Activated CD4-positive, alpha-beta T cell treated with anti-CD3 and anti-CD28 coated beads, Interleukin-2, amount 50 U/mL, for 1 hour (primary cell): ENCODE measurements at places on chromosomes 5 and 9.

DNA sequence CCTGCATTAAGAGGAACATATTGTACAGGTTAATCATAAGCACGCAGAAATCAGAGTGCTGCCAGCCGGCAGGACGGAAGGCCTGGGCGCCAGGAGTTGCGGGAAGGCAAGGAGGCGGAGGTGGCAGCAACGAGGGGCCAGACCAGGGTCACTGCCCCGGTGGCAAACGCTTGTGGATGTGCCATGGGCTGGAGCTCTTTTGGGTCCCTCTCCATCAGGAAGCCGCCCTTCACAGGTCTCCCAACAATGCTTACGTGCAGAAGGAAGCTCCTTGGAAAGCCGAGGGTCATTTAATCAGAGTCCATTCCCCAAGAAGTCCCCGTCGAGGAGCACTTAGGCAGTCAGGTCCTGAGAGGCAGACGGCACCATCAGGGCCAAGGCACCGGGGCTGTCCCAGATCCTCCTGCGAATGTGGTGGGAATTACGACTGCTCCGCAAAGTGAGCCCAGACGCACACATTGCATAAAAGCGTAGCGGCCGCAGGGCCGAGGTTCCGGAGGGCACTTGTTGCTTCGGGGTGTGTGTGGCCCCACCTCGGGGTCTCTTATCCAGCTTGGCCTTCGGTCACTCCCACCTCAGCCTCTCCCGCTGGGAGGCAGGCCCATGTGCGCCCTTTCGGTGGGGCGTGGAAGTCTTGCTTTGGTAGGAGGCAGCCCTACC is 20.5 kb downstream of the MRPL36 start:
- no peak for DNase-seq

DNA sequence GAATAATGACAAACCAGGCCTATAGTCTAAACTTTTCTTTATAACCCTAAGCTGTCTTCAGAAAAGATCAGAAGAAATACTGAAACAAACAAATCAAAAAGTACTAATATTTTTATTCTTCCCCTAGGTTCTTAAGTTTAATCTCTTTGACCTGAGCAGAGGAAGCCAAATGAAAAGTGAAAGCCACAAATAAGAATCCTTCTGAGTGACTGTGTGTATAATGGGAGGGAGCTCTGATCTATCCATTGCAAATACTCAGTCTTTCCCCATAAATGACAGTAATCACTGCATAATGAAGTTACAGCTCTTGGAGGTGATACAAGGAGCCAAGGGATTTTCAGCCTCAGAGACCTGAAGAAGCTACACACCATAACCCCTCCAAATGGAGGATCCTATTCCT is 126.9 kb upstream of the ATP10B start:
- DNase-seq = no peak

DNA sequence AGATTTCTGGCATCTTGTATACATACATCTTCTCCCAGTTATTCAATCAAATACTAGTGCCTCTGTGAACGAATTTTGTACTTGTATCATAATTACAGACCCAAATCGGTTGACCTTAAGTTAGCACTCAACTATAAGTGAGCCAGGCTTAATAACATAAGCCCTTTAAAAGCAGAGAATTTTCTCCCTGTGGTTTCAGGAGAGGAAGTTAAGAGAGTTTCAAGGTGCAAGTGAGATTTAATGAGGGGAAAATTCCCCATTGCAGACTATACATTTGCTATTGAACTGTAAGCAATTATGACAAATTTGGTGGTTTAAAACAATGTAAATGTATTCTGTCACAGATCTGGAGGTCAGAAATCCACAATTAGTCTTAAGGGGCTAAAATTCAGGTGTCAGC is 261.9 kb upstream of the NREP start:
- no peak for DNase-seq

DNA sequence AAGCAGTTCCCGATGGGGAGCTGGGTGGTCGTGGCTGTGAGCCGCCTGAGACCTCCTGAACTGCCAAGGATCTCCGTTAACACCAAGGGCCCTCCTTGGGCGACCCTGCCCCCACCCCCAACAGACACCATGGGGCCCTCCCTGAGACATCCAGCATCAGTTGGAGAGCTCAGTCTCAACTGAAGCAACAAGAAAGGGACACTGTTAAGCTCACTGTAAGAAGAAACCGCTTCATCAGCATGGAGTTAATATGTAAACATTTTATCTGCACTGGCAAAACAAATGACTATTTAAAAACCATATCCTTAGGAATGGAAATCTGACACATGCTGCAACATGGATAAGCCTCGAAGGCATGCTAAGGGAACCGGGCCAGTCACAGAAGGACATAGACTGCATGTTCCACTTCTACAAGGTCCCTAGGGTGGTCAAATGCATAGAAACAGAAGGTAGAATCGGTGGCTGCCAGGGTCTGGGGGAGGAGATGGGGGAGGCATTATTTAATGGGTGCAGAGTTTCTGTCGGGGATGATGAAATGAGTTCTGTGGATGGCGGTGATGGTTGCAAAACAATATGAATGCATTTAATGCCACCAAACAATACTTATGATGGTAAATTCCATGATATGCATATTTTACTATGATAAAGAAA is 47.4 kb downstream of the ROR2 start:
- no peak for DNase-seq

GRCh38 chr5:130045334-130045733 is 141.1 kb downstream of the CHSY3 start:
- no peak for DNase-seq

DNA sequence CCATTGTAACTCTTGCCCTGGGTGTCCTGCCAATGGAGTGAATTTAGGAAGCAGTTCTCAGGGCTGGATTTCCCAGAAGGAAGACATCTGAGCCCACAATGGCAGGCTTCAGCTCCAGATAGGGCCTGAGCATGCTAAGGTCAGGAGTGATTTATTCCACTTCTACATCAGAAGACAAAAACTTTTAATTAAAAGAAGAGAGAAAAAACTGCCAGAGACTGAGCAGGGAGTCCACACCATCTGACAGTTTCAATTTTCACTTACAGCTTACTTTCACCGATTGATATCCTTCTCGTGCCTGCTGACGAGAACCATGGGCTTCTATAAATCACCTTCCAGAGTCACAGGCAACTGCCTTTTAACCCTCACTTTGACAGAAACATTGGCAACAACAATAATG is 228.3 kb upstream of the BRINP1 start:
- DNase-seq = no peak
